Left ventricle myocardium superior (tissue), 1 donor: ENCODE measurements at places on chromosomes 7 and 10. TPM values are rescaled to one million over a fixed set of nuclear protein-coding genes. Genes with fewer than 3 reads are reported as not detected.

Gene STRA8
- not detected for total RNA-seq

DNA sequence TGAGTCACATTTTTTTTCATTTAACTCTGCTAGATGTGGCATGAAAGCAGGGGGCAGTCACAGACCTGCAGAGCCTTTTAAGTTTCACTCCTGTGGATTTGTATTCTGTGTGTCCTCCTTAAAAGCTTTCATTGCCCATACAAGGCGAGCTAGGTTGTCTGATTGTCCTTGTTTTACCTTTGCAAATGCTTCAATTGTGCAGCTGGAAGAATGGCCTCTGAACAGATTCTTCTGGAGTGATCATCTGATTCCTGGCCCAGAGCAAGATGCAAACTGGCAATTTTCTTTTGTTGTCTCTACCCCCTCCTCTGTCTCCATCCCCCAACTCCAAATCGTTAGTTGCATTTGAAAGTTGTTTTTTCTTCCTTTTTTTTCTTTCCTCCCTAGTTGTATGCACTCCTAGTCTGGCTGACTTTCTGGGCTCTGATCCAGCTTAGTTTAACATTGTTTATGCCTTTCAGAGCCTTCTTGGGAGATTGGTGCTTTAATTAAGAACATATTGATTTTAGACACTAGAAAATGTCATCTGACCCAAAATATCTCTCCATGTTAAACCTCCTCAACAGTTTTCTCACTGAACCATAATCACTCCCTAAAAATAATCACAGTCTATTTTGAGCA, 150.2 kb downstream of the REEP3 start:
- DNase-seq, result no peak

- DNase-seq, result no peak
These were observed 55.0 kb upstream of the VWDE start for GRCh38 chr7:12458520-12459131.

GRCh38 chr7:32846630-32847225, 44.8 kb downstream of the KBTBD2 start:
- DNase-seq, result peak; percentile 95

DNA sequence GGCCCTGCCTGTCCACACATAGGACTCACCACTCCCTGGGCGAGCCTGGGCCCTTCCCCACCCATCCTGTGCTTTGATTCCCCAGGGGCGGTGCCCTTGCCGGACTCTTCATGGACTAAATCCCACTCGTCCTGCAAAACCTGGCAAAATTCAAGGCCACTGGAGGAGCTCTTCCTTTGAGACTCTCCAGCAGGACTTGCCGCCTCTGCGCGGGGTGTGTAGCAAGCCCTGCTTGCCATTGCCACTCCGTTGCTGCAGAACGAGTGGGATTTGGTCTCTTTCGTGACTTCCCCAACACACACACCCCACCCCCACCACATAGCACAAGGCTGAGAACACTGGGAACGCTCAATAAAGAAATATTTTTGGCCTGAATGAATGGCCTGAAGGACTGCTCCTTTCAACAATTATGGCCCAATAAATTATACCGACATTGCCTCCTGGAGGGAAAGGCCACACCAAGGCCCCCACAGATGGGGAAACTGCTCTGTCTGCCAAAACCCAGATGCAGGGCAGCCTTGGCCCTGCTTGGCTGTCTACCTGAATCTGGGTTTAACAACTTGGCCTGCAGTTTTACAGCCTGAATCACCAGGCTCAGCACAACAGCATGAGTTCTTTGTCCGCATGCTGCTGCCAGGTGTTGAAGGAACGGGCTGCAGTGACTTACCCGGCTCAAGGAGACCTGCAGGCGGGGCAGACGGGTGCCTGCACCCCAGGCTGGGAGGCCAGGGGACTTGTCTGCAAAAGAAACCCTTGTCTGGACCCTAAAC, 72.8 kb upstream of the KAT6B start:
- no peak for DNase-seq

- no peak for DNase-seq
These were observed 187.5 kb upstream of the NFE2L3 start for GRCh38 chr7:25964483-25964991.
